ENCODE measurements at places on chromosomes 3 and 15.

DNA sequence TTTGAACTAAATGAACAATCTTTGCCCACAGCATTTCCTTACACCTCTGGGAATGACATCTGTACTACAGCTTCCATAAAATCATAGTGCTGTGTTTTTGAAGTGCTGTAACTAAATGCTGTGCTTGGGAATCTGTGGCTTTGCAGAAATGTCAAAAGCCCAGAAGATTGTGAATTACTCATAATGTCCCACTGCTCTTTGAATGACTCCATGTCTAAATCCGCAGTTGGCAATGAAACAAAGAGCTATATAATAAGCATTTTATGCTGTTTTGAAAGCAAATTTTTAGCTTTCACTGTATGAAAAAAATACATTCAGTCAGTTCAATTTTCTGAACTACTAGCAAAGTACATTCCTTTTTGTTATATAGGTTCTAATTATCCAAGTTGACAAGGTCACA is 88.6 kb upstream of the ADAMTS17 start:
- DNase-seq = no peak

- no peak for DNase-seq
These were observed 223.2 kb upstream of the IGF1R start for GRCh38 chr15:98425173-98425572.

GRCh38 chr15:38050529-38051448 is 116.3 kb downstream of the TMCO5A start:
- no peak for DNase-seq

- no peak for DNase-seq
These were observed 516.7 kb downstream of the FOXP1 start for GRCh38 chr3:71066849-71067261.

DNA sequence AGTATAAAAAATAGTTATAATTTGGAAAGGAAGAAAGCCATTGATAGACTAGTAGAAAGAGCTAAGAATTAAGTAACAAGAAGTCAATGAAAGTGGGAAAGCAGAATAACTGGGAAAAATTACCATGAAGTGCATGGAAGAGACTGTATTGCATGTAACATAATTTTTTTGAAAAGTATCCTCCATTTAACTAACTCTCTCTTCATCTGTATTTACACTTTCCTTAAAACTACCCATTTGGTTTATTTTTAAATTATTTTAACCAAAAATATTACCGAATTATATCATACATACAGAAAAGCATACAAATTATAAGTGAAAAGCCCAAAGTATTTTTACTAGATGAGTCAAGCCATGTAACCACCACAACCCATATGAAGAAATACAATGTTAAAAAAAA is 1009.9 kb upstream of the SEMA6D start:
- no peak for DNase-seq

DNA sequence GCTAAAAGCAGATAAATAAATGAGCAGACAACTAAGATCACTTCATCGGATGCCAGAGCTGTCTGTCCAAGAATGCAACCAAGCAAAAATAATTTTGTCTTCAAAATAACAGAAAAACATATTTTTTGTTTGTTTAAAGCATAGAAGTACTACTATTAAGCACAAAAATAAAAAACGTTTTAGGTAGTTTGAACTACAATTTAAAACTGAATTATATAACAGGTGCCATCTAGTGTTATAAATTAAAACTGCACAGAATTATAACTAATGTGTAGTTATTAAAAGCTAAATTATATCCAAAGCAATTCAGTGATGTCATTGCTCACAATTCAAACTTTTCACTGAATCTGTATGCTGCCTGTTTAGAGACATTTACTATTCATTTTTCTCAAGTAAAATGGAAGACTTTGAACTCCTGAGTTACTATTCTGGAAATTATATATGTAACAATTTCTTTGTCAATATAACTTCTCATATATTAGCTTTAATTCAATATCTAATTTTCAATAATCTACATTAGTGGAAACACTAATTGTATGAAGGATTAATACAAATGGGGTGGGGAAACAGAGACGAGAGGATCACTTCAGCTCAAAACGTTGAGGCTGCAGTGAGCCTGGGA is 29.5 kb downstream of the LINS1 start:
- DNase-seq = no peak

- DNase-seq = no peak
These were observed 237.3 kb downstream of the PDCD6IP start for GRCh38 chr3:34035775-34036174.

GRCh38 chr15:78225783-78226541 is 8.4 kb downstream of the ACSBG1 start:
- no peak for DNase-seq

- no peak for DNase-seq
These were observed 29.9 kb upstream of the POLR2M start for GRCh38 chr15:57676585-57676984.

DNA sequence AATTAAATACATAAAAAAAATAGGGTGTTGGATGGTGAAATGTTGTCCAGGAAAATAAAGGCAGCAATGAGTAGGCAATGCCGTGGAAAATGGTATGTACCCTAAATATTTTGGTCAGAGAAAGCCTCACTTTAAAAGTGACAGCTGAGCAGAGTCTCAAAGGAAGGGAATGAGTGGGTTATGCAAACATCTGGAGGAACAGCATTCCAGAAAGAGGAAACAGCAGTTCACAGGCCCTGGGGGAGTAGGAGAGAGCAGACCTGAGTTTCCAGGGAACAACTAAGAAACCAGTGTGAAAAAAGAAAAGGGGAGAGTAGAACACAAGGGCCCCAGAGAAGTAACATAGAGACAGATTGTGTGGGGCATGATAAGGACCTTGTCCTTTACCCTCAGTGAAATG is 230.0 kb upstream of the CNTN3 start:
- DNase-seq = no peak

GRCh38 chr3:81242871-81243270 is 518.6 kb downstream of the GBE1 start:
- no peak for DNase-seq

DNA sequence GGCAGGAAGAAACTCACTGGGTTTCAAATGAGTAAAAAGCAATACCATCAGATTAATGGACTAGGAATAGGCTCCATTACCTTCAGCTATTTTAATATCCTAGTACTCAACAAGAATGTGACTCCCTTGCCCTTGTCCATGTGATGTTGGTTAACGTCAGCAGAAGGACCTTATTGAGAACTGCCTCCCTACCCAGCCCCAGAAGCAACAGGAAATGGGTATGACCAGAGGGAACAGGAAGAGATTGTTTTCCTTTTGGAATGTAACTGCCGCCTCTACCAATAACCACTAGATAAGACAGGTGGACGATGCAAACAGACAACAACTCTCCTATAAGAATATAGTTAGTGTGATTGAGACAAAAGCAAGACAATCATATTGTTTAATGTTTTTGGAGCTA is 10.4 kb upstream of the MME start:
- DNase-seq = no peak

DNA sequence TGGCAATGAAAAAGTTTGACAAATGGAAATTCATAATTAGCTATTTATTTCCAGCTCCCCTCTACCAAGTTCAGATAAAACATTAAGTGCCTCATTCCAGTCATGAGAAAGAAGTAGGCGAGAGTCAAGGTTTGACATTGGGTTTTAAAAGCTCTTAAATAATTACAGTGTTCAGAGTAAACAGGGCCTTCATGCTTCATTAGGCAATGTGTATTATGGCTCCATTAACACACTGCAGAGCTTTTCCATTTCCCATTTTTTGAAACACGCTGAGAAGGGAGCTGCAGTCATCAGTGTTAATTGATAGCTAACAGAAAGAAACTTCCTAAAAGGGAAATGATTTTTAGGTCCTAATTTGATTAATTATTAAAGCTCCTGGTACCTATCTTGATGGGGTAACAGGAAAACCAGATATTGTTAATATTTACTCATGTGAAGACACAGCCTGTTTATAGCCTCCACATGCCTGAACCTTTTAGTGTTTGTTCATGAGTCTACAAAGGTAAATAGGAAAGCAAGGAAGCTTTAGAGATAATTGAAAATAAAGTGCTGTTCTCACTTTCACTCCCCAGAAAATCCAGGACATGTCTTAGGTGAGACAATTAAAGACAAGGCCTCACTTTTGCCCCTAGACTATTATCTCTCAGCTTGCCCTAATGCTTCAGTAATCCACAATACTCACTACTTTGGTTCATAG is 28.7 kb downstream of the SST start:
- no peak for DNase-seq

- DNase-seq = no peak
These were observed 53.2 kb downstream of the NIPA2 start for GRCh38 chr15:22891426-22892210.

GRCh38 chr3:135009014-135009413 is 214.0 kb downstream of the EPHB1 start:
- no peak for DNase-seq

DNA sequence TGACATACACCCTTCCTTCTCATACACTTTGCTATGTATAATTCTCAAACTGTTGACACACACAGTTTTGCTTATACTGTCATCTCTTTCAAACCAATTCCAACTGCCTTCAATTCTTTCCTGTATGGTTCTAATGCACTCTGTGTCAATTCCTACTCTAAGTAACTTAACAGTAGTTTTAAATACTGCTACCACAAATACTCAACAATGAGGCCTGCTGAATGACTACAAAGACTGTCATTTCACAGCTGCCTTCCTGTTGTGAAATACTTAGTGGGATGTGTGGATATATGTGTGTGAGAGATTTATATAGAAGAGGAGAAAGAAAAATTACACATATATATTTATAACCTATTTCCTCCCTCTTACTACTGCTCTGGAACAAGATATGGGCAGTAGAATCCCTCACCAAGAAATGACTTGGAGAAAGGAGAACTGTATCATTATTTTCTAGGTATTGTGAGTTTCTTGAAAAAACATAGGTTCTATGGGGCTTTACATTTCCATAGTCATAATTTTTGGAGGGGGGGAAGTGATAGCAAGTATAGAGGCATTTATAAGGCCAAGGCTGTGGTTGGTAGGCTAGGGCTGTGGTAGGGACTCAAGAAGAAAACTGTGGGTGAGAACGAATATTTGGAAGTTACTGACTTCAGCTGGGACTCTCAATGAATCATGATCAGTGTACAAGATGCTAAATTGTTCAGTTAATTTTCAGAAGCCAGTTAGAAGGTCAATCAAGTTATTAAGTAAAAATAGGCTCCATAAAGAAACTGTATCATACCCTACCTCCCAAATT is 88.7 kb downstream of the ANKRD28 start:
- no peak for DNase-seq

GRCh38 chr3:43054754-43055153 is 51.1 kb downstream of the POMGNT2 start:
- no peak for DNase-seq

DNA sequence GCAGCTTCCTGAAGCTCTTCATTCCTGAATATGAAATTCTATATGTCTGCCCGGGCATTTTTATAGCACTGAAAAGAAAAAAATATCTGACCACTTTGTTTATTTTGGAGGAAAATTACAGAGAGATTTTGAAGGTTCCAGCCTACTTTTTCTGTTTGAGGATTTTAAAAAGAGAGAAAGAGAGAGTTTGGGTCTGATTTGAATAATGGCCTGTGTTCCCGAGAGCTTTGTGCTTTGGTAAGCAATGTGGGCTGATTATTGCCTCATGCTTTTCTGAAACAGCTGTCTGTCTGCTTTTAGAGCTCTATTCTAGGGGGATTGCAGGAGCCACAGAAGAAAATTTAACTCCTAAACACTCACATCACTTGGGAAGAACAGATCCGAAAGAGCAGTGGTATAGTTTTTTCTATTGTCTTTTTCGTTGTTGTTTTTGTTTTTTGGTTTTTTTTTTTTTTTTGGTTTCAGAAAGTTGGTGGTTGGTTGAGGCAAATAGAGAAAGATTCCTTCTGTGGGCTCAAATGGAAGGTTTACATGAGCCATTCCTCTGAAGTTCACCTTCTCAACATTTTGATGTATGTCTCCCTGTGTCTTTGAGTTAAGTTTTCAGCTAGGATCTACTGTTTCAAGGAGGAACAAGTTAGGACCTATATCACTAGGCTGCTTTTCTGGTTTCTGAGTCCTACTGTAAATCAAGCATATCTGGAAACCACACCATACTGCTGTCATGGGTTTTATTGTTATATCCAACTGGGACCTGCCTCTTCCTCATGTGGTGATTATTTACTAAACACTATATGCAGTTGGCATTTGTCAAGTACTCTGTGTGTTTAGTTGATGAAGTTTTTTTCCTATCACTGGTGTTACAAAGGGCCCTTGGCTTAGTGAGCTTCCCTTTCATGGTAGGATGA is 178.9 kb downstream of the KCNMB2 start:
- DNase-seq = no peak

GRCh38 chr3:185912512-185912911 is 25.3 kb downstream of the TRA2B start:
- DNase-seq = no peak

DNA sequence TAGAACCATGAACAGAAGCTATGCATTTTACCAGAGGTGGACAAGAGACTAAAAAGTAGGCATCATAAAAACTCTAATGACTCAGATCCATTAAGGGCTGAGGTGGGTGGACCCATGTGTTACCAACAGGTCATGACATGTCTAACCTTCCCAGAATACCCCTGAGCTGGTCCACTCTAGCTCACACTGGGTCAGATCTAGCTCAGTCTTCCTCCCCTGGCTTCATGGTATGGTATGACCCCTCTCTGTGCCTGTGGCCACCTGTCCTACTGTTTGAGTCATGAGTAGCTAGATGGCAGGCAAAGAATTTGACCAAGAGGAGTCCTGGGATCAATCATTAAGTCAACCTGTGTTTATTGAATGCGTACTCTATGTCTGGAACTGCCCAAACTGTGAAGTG is 340.4 kb downstream of the EPHB1 start:
- no peak for DNase-seq

DNA sequence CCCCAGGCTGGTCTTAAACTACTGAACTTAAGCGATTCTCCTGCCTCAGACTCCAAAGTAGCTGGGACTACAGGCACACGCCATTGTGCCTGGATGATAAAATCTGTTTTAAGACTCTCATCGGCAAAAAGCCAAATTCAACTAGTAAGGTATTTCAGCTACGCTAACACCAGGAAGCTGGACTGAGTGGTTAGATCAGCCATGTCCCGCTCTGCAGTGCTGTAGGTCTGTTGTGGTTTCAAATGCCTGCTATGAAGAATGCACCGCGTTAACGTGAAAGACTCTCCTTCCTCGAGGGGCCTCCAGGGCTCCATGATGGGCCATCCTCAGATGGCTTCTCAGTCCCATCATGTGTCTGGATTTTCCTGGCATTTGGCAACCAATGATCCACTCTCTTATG is 70.2 kb downstream of the PCOLCE2 start:
- DNase-seq = no peak

DNA sequence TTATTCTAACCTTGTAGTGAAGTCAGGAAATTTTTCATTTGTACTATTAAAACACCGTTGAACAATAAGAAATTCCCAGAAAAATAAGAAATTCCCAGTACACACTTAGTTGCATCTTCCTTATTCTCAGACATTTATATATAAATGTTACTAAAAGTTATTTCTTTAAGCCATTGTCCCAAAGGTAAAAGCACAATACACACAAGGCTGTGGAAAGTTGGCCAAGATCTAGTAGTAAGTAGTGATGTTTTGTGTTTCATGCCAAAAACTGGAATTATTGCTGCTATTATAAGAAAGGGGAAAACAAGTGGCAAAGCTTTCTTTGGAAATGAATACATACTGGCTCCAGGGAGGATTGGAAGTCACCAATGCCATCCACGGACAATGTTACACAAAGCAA is 802.5 kb upstream of the DPPA4 start:
- no peak for DNase-seq
